ENCODE measurements at places on chromosomes 16 and 17. TPM values are rescaled to one million over a fixed set of nuclear protein-coding genes. Genes with fewer than 3 reads are reported as not detected.

- no peak for DNase-seq
These were observed 12.6 kb upstream of the XYLT1 start for GRCh38 chr16:17483351-17483750.

KRTAP4-5 gene
- not detected for total RNA-seq

UBN1 gene
- 40.8 TPM for total RNA-seq

DNA sequence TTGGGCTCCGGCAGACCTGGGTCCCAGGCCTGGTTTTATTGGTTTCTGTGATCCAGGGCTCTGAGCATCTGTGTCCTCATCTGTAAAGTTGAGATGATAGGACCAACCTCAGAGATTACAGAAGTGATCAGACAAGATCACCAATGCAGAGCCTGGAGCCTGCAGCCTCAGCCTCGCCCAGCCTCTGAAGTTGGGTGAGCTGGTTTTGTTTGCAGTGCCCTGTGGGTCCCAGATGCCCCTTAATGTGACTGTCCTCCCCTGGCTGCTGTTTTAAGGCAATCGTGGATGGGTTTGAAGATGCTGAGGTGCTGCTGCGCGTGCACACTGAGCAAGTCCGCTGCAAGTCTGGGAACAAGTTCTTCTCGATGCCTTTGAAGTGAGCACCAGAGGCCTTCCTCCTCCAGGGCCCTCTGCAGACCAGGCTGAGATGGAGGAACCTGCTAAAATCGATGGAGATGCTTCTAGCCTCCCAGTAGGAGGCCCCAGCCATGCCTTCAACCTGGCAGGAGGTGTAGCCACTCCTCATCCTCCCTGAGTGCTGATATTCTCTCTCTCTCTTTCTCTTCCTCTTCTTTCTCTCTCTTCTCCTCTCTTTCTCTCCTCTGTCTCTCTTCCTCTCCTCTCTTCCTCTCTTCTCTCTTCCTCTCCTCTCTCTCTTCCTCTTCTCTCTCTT, 5.6 kb upstream of the MMP15 start:
- no peak for DNase-seq

PPP1R27 gene
- total RNA-seq: not detected

GRCh38 chr17:15382914-15383313, 41.5 kb upstream of the TEKT3 start:
- DNase-seq: no peak

GRCh38 chr16:84370723-84371552, 2.6 kb downstream of the ATP2C2 start:
- DNase-seq: no peak
